ENCODE measurements at places on chromosomes 1 and 21. TPM values are rescaled to one million over a fixed set of nuclear protein-coding genes. Genes with fewer than 3 reads are reported as not detected.

GRCh38 chr1:64062941-64063581, 140.4 kb upstream of the UBE2U start:
- no peak for DNase-seq

- no peak for DNase-seq
Observed at GRCh38 chr21:16741141-16741665, 771.6 kb upstream of the CXADR start.

FLG2 gene
- total RNA-seq: not detected

DNA sequence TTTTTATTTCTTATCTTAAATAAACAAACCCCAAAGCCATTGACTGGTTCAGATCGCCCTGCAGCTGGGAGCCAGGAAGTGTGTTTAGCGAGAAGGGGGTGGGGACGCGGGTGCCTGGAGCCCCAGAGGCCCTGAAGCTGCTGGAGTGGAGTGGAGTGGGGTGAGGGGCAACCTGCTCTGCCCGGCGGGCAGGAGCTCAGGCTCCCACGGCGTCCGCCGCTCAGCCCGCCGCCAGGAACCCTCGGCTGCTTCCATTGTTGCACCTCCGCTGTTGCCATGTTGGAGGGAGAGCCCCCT, 673 bp downstream of the PIK3C2B start:
- DNase-seq: peak; percentile 85

DNA sequence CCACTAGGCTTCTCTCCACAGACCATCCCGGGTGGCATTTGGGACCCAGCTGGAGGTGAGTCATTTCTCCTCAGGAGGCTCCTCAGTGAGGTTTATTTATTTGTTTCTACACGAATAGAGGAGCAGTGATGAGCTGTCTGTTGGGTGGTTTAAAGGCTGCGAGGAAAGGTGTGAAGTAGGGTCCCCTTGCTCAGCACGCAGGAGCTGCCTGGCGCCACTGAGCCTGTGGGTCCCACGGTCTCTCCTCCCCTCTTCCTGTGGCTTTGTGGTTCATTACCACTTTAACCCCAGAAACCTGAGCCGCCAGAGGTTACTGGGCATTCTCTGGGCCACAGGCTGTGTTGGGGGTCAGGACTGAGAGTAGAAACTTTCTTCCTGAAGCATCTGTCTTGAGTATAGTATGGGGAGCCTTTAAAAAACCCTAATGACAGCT, 39.9 kb downstream of the IL6R start:
- DNase-seq: no peak

DNA sequence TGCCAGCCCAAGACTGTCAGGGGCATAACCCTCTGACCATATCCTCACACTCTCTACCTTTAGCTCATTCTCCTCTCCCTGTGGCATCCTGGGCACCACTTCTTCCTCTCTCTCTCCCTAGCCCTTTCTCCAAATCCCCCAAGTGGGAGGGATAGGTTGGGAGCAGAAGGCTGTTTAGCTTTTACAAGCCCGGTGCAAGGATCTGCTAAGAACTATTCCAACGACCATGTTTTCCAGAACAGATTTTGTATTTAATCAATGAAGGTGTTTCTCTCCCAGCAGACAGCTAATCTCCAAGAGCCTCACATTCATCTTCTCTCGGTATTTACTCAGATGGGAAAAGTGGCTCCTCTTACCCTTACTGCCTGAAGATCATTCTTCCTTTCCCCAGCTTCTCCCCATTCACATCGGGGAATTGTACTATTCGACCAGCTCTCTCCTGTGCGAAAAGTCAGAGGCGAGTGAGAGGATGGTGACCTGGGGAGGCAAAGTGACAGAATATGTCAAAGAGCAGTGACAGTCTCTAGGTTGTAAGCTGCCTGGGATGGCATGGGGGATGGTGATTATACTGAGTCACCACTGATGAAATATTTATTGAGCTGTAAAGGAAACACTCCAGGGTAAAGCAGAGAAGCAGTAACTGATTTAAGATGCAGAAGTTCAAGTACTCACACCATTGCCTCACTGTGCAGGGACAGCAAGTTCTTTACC, 47.0 kb upstream of the RBM15 start:
- no peak for DNase-seq

- no peak for DNase-seq
Observed at GRCh38 chr1:166384948-166385347, 218.1 kb upstream of the FAM78B start.

GNAT2 gene
- total RNA-seq: not detected

CD1D gene
- total RNA-seq: 7.2 TPM

E2F2 gene
- 0.46 TPM for total RNA-seq

DNA sequence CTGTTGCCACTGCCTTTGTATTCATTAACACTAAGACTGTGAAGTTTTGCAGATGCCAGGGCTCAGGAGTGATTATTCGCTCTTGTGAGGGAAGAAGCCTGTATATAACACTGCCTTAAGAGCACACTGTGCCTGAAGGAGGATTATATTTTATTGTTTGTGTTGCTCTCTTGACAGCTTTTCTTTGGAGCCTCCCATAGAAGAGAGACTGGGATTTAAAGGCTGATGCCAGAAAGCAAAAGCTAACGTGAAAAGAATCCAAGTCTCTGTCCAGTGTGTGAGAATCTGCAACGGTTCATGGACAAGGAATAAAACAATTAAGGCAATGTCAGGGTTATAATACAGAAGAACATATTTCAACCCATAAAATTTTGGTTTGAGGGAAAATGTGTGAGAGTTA, 316.8 kb downstream of the NFIA start:
- no peak for DNase-seq

DNA sequence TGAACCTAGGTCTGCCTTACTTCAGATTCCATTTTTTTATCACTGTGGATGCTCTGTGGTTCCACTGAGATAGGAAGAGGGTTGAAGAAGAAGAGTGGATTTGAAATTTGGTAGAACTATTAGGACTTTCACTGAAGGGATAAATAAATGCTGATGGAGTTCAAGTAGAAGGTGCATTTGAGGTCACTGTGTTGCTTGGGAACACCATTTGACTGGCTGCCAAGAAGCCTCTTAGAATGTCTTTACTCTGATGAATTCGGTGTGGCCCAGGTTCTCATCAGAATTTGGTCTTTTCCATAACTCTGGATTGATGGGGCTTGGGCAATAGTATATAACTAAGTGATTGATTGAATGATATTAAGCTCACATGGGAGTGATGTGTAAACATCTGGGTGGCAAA, 11.9 kb downstream of the XPR1 start:
- DNase-seq: no peak

CHI3L1 gene
- total RNA-seq: 0.40 TPM
